ENCODE measurements at places on chromosomes 3 and 15.

DNA sequence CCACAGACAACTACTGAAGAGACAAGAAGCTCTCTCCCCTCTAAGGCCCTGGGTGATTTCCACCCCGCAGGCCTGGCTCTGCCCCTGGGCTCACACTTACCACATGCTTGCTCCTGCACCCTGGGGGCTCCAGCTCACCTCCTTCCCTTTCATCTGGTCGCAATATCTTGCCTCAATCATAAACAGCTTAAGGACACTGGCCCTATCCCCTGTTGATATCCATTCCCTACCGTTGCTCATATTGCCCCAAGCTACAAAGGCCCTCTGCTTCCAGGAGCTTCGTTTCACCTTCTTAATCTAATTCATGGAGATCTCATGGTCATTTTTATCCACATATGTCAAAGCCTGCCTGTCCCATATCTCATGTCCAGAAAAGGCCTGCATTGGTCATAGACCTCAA lies 46.0 kb upstream of the TSEN2 start:
- DNase-seq, result no peak

DNA sequence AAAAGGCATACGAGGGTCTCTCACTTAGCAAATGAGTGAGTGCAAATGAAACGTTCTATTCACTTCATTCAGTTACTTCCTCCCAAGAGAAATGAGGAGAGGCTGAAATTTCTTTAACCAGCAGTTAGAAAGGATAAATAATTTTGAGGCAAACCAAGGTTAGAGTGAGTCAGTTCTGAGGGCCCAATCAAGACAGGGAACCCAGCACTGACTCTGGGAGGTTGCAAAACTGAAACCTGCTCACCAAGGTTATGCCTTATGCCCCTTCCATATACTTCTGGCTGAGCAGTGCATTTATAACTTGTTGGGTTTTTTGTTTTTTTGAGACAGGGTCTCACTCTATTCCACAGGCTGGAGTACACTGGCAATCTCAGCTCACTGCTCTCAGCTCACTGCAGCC lies 4.5 kb upstream of the RPSA start:
- DNase-seq, result no peak

DNA sequence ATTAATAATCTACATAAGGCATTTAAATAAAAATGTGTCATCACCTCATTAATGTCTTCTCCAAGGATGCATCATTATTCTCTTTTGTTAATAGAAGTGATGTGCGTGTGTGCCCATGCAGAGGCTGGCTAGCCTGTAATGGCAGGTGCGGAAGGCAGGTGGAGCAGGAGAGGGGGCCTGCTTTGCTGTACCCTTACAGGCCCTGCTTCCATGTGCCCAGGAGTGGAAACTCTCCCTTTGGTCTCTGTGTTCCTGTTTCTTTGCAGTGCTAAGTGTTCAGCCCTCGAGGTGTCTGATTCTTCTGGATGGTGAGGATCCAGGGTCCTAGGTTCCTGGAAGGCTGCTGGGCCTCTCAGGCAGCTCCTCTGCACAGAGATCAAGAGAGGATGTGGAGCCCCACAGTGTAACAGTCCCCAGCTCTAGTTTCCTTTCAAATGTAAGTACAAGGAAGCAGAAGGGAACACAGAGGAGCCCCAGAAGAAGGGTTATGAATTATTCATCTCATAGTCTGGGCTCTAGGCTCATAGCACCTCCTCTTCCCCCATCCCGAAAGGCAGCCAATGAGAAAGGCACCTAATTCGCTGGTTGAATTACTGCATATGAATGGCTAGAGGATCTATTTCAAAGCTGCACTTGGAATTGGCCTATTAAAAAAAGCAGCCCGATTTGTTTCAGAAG lies 39.2 kb upstream of the AGBL1 start:
- no peak for DNase-seq

DNA sequence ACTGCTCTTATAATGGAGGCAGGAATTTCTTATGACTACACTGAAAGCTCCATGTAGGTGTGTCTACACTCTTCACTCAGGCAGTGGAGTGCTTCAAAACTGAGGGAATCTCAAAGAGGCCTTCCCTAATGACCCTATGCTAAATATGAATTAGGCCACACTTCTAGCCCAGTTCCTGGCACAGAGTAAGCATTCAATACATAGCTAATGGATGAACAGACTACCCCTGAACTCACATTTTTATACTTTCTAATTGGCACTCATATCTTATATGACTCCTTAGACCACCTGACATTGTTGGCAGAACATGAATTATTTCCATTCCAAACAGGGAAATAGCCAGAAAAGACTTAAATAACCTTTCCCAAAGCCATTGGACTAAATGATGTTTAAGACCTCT lies 3.4 kb downstream of the RARRES1 start:
- DNase-seq, result no peak

GRCh38 chr3:66504850-66505641 lies 4.2 kb upstream of the LRIG1 start:
- no peak for DNase-seq

DNA sequence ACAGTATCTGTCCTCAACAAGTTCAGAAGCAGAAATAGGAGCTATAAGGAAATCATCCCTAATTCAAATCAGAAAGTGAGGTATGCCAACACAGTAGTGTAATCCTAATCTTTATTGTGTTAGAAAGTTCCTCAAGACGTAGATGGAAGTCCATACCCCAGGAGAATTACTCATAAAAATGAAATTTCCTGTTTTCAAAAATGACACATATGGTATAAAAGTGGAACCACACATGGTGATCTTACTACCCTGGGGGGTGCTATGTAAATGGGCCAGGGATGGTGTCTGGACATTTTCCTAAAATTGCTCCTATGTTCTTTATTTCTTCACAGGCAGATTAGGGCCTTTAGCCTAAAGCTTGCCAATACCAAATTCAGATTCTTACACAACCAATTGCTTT lies 204.1 kb downstream of the ARRDC4 start:
- no peak for DNase-seq

DNA sequence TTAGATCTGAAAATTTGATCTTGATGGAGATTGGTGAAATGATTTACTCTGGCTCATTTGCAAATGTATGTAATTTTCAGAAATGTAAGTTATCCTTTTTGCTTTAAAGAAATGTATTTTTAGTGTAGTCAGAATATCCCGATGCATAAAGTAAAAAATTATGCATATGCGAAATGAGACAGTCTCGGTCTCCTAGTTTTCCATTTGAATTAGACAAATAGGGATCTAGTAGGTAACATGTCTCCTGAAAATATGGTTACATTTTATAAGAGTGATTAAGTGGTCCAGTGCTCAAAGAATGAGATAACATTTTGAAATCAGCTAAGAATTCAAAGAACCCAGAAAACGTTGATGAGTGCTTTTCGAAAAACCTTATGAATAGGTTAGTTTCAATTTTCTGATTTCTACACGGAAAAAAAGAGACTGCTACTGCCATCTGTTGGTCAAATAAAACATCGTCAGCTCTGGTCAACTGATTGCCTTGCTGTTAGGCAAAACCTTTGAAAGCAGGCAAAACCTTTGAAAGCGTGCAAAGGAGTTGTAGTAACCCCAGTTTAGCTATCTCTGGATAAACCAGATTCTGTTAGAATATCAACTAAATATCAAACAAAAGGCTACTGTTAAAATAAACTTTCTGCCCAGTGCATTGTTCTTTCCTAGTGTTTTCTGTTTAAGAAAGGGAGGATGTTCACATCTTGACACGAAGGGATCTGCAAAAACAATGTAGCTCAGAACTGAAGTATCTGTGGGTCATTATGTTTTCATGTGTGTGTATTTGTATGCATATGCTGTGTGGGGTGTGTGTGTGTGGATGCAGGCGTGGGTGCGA lies 59.3 kb upstream of the CHMP2B start:
- no peak for DNase-seq

GRCh38 chr15:29633971-29634370 lies 188.3 kb downstream of the TJP1 start:
- no peak for DNase-seq

DNA sequence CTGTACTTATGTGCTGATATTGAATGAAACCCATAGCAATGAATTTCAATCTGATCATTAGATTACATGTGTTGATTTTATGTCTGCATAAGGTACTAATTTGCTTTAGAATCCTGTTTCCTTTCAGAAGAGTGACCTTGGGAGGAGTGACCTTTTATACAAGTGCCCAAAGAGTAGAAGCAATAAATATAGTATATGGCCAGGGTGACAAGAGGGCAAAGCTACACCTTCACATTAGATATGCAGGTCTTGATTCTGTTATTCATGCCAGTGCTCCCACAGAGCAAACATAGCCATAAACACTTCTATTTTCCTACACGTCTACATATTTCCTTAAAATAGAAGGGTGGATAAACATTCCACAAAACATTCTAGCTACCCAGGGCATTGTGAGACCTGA lies 158.2 kb upstream of the RAP2B start:
- no peak for DNase-seq

DNA sequence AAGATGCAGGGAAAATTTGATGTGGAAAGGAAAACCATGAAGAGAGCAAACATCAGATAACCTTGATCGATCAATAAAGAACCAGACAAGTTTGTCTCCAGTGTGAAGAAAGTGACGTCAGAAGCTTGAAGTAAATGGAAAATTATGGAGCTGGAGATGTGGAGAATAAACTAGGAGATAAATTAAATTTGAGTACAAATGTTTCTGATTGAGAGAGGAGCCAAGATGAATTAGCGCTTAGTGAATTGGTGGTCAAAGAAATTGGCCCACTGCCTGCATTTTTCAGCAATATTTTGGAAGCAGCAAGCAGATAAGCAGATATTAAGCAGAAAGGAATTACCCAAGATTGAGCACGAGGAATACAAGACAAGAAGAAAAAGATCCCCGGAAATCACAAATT lies 567.3 kb upstream of the ZNF385D start:
- no peak for DNase-seq

GRCh38 chr3:154728285-154728684 lies 298.3 kb upstream of the GPR149 start:
- no peak for DNase-seq

DNA sequence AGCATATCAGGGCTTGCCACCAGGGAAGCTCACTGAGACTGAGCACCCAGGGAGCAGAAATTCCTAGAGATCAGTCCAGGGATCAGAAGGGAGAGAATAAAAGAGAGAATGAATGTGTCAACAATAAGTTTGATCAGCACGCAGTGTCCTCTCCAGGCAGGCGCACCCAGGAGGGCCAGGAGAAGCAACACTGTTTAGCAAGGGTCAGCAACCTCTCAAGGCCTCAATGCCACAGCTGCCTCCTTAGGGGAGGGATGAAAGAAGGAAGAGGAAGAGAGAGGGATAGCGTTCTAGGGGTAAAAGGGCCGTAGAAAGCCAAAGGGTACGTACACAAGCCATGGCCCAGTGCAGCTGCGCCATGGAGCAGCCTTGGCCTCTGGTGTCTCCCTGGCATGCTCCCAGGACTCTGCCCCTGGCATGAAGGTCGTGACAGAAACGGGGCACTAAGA lies 399.8 kb downstream of the SHQ1 start:
- no peak for DNase-seq

DNA sequence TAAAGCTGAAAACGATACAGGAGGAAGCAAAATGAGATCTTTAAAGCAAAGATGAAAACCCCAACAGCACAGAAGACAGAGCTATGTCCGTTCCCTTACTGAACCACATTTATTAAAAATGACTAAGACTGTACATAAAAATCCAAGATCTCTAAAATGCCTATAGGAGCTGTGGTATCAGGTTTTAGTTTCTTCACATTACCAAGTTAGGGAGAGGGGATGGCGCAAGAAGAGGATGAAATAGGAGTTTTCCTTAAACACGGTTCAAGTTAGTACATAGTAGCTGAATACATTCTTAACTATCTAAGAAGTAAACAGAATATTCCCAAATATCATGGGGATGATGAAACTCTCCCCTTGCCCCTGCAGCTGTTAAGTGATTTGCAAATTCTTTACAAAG lies 6.3 kb downstream of the EOMES start:
- no peak for DNase-seq

DNA sequence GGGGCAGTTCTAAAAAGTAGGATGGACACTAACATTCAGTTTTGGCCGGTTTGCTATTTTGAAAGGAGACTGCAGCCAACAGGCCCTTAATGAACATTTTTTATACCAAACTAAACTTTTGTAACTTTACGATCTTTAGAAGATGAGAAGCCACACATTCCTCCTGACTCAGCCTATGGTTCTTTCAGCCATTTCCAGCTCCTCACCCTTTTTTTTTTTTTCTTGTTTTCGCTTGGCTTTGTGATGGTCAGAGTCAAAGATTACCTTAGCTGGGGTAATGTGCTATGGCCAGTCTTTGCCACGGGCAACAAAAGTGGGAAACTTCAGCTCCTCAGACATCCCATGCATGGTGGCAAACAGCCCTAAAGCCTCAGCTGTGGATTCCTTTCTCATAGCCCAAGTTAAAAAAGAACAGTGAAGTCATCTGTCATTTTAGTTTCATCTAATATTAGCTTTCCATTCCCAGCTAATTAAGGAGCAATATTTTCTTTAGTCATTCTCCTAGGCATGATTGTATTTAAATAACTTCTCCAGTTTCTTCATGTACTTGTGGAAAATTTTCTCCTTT lies 368.7 kb downstream of the MFSD1 start:
- DNase-seq, result no peak

DNA sequence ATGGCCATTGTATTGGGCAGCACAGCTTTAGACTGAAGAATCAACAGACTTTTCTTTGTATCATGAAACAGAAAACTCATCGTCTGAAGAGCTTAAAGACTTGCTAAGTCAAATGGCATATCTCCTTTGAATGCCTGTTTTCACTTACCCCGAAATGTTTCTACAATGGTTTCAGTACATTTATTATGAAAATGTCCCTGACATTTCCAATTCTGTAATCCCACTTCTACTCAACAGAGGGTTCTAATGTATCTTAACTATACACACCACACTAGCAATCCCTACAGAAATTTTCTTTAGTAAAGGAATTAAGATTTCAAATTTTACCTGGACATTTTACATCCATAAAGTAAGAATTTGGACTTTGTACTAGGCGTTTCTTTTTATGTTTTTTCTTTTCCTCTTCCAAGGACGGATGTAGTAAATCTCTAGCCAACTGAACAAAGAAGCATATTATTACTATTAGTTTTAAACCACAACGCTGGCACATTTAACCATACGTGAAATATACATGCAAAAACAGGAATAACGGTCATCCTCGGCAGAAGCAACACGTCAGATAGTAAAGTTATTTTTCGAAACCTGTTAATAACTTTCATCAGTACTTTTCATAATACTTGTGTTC lies 1.1 kb downstream of the RPS27L start:
- DNase-seq, result no peak

DNA sequence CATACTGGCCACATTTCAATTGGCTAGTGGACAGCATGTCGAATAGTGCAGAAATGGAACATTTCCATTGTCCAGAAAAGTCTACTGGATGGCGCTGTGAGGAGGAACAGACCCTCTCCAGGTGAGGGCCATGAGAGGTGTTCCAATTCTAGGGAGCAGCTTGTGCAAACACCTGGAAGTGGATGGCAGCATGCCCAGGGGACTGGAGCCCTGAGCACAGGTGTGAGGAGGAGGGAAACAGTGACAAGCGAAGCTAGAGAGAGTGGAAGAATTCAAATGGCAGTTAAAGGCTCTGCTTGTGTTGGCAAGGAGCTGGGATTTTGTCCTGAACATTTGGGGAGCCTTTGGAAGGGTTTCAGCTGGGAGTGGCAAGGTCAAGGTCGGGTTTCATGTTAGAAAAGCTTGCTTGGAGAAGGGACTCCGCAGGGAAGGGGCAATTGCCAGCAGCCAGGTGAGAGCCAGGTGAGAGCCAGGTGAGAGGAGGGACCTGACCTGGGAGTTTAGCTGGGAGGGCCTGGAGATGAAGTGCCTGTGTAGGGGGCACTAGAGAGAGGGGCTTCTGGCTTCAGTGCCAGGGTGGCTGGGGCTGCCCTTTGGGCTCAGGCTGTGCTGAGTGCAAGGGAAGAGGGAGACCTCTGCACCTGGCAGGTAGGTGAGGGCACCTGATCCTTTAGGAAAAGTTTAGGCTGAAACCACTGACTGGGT lies 93.8 kb downstream of the LINGO1 start:
- no peak for DNase-seq

- DNase-seq, result no peak
Measured at GRCh38 chr15:90161950-90162361, 39.2 kb upstream of the SEMA4B start.

Data from activated CD8-positive, alpha-beta memory T cell treated with anti-CD3 and anti-CD28 coated beads, Interleukin-2, amount 50 U/mL, for 4 hours (primary cell).